Urothelium cell line (cell line): ENCODE measurements at places on chromosomes 11 and 22.
A peak's percentile ranks its signal among the peaks of the same experiment; 100 is the strongest.

DNA sequence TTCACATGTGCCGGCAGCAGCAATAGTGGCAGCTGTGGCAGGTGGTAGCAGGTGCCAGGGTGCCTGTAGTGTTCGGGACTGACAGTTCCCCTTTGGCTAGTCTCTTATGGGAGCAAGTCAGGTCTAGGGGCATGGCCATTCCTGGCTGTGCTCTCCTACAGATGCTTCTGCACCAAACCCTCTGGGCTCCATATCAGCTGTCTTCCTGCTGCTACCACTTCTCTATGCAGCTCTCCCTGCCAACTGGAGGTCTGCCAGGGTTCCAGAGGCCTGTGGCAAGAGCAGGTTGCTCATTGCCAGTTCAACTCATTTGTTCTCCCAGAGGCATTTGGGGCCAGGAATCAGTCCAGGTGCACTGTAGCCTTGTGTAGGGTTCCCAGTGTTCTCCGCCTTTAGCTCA is 473.7 kb downstream of the JRKL start:
- DNase-seq = no peak

DNA sequence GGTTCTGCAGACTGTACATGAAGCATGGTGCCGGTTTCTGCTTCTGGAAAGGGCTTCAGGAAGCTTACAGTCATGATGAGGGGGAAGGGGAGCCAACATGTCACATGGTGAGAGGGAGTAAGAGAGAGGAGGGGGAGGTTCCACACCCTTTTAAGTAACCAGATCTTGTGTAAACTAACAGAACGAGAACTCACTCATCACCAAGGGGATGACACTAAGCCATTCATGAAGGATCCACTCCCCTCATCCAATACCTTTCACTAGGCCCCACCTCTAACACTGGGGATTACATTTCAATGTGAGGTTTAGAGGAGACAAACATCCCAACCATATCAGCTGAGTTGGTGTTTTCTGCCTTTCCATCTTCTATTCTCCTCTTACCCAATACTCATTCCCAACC is 83.5 kb downstream of the BDNF start:
- no peak for DNase-seq

DNA sequence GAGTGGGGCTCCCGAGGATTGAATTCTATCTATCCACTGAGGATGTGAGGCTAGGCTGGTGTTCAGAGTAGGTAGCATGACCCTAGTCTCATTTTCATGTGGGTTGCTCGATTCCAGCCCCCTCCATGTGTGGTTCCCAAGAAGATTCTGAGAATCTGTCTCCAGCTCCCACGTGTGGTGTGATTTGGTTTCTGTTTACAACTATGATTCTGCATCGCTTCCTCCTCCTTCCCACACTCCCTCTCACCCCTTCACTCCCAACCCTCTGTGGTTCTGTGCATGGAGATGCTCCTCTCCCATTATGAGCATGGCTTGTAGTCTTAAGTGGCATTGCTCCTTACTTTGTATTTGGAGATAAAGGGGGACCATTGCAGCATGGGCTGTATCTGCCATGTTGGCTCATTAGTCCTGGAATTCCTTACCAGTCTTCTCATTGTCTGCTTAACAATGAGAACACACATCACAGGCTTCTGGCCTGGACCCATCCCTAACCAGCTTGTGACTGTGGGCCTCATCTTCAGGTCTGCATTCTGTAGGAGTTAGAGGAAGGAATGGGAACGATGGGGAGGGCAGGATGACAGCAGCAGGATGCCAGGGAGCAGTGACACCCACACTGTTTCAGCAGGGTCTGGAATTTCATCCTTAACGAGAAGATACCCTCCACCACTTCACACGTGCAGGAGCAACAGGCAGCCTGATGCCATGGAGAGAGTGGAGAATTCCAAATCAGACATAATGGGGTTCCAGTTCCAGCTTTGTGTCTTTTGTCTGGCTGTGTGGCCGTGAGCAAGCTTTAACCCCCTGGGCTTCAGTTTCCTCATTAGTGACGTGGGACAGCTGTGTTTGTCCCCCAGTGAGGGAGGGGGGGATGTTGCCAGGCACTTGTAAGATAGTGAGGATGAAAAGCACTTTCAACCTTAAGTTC is 86.0 kb downstream of the CCDC81 start:
- peak; percentile 40 for DNase-seq

DNA sequence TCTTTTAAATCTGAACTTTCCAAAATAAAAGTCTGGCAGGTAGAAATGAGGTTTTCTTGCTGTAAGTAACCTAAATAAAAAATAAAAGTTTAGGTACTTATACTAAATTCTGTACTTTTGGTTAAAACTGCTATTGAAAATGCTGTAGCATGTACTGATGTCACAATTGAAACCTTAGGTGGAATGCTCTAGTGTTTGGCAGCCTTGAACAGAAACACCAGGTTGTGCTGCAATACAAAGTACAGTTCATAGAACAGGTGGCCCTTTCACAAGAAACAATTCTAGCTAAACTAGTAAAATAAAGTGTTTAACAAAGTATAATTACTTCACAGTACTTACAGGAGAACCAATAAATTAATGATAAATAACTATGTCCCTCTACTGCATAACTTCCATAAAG is 25.1 kb downstream of the NPAT start:
- DNase-seq = no peak

GRCh38 chr22:27801616-27802345 is at the start of gene MN1:
Gene MN1 (minus strand): TSS chr22:27801756. CDS start chr22:27800543, 1,213 bp downstream.
- peak; percentile 91 for DNase-seq

- no peak for DNase-seq
Observed at GRCh38 chr11:31030138-31030792, 339.3 kb downstream of the DCDC1 start.

DNA sequence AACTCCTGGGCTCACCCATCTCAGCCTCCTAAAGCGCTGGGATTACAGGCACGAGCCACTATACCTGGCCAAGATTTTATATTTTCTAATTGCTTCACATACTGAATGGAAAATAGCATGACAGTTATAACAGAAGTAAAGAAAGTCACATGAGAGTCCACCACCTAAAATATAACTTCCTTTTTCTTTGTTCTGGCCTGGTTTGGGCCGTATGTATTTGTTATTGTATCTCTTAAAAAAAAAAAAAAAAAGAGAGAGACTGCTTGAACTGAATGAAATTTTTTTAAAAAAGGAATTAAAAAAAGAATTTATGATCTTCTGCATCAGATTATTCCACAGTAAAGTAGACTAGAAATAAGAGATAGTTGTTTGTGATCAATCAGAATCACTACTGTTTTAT is 86.0 kb upstream of the GRIK4 start:
- DNase-seq = no peak
